NCI-H526 treated with DMSO at 0.1 percent for 48 hours (cell line): ENCODE measurements at places on chromosomes 2 and 18.

- no peak for DNase-seq
Observed at GRCh38 chr2:156803967-156804366, 367.8 kb downstream of the GPD2 start.

DNA sequence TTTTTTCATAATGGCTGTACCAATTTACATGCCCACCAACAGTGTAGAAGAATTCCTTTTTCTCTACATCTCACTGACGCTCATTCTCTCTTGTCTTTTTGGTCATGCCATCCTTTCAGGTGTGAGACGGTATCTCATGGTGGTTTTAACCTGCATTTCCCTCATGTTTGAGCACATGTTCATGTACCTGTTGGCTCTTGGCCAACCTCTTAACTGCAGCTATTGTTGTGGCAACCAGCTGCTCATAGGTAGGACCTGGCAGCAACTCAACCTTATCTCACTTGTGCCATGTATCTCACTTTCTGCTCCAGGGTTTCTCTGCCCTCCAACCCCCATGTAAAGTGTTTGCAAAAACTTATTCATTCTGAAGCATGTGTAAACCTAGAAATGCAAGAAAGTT lies 167.5 kb downstream of the UPP2 start:
- no peak for DNase-seq

DNA sequence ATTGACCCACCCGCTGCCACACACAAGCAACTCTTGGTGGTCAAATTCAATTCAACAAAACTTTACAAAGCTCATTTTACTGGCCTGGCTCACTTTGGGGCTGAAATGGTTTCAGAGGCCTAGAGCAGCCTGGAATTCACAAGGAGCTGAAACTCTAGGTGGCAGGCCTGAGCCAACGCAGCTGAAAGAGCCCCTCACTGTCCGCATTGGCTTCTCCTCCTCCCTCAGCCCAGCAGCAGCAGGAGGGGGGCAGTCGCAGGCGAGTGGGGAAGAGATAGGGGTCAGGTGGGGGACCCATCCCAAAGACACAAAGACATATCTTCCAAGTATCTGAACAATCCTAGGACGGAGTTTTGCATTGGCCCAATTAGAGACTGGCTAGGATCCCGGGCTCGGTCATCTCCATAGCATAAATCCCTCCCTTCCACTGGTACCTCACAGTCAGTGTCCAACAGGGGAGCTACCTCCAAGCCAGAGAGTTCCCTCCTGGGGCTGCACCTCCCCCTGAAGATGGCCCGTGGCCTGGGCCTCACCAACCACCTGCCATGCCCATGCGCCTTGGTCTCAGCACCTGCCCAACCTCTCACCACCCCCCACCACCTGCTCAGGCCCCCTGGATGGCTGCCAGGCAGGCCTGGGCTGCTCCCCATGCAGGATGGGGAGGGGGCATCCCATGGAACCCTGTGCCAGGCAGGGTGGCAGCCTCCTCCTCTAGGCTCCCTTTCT lies 113.4 kb downstream of the ZBTB7C start:
- DNase-seq, result no peak

- no peak for DNase-seq
Observed at GRCh38 chr2:157052685-157053224, 204.8 kb upstream of the GALNT5 start.

- DNase-seq, result peak; percentile 2
Observed at GRCh38 chr2:120539937-120540718, 194.2 kb downstream of the INHBB start.

- no peak for DNase-seq
Observed at GRCh38 chr18:50315100-50315871, 27.8 kb upstream of the CXXC1 start.

DNA sequence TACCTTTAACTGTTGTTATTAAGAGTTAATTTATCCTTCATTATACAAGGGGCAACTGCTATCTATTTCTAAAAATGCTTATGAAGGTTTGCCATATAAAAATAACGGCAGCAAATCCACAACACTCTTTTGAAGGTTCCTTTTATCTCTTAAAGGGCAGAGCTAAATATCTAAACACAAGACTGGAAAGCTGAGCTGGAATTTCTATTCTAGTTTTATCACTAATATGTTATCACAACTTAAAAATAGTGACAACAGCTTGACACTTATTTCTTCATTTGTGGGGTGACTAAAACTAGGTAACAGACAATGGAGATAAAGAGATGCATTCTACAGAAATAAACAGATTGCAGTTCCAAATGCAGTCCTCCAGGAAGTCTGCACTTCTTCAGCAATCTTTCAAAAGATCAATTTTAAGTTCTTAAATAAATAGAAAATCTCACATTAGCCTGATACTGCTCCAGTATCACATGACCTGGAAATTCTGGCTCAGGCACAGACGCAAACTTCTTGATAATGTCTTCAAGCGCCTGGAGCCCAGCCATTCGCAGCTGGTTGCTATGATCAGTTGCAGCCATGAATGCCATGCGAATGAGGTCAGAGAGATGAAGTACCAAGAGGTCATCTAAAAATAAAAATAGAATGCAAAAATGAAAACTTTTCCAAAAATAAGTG lies 54.0 kb upstream of the STRN start:
- DNase-seq, result no peak
